DMS153 (cell line): ENCODE measurements at places on chromosomes 4 and X.

DNA sequence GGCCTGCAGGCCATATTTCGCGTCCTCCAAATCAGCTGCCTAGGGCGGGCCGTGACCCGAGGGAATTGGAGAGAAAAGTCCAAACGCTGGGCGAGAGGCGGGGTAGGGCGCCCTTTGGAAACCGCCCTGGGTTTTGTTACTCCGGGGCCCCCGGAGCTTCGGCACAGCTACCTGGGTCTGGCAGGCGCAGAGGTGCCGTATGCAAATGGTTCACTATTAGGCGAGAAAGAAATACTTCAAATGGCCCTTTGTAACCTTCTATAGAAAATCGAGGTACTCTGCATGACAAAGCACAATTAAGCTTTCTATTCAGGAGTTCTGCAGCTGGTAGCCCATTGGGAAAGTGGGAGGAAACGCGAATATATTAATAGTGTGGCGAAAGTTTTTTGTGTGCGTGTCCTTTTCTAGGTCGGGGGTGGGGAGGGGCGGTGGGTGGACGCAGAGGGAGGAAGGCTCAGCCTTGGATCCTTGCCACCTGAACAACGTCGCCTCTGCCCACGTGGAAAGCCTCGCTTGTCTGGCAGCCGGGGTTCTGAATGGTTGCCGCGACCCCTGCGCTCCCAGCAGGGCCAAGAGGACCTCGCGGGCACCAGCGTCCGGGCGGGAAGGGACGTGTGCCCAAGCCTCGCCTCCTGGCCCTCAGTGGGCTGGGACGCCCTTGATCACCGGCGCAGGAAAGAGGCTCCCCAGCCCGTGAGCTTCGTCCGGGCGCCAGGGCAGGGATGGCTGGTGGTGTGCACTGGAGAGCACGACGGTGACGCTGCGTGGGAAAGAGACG is 9.5 kb downstream of the GSX2 start:
- no peak for DNase-seq

DNA sequence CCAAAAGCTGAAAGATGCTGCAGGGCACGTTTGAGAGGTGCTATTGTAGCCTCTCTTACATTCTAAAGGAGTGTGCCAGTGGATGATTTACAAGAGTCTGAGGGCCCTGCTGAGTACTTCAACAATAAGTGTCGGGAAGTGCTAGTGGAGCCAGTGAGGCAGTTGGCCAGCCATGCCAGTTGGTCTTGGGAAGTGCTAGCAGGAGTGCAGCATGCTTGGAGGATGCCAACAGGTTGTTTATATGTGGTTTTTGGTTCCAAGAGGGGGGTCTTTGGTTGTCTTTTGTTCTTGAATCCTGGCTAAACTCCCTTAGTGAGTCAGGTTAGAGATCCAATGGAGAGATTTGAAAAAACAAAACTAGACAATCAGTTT is 335.3 kb downstream of the PABPC4L start:
- no peak for DNase-seq

GRCh38 chrX:70549429-70549828 is 104.8 kb downstream of the DLG3 start:
- DNase-seq = no peak

- no peak for DNase-seq
Observed at GRCh38 chr4:89300499-89300898, 7.1 kb downstream of the GPRIN3 start.

DNA sequence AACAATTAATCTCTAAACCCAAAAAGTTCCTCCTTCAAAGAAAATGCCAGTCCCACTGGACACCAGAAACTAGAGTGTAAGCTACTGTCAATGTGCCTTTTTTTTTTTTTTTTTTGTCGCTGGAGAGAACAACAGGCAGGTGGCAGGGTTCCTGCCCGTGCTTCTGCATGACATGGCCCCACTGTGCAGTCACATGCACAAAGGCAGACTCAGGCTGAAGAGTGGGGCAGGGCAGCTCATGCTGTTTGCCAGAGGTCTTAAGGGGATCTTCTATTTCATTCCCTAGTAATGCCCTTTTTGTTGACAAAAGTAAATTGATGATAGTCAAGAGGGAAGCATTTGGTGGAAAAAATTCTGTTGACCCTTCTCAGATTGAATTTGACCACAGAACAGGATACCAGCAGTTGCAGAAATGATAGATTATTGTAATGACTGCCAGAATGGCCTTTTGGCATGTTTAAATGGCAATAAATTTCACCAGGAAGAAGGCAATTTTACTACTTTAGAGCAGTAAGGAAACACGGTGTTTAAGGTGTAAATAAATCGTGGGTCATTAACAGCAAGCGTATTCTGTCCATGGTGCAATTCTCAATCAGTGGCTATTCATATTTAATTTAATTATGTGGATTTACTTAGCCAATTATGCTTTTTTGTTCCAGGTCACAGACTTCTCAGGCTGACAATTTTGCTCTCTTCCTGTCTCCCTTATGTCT is 80.9 kb downstream of the NKX6-1 start:
- DNase-seq = peak; percentile 92

GRCh38 chr4:128812442-128813235 is 3.1 kb downstream of the JADE1 start:
- peak; percentile 42 for DNase-seq

- no peak for DNase-seq
Observed at GRCh38 chrX:72269671-72270251, 7.3 kb downstream of the RPS4X start.

- DNase-seq = no peak
Observed at GRCh38 chr4:6320663-6321062, 51.0 kb downstream of the WFS1 start.

GRCh38 chr4:162894387-162894786 is 272.3 kb downstream of the NAF1 start:
- DNase-seq = no peak

DNA sequence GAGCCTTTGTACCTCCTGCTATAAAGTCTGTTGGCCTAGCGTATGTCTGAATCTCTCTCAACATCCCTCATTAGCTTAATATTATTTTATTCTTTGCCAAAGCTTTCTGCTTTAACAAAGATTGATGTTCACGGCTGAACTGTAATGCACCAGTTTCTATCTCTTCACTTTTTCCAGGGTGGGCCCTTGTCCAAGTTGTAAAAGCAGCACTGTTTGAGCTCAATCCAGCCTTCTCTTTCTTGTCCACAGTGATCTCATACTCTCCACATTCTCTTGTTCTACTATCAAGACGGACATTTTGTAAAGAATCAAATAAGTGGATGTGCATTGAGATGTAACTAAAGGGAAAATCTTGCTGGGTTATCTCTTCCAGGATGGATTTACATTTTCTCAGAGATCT is 34.4 kb upstream of the RTL3 start:
- DNase-seq = no peak

DNA sequence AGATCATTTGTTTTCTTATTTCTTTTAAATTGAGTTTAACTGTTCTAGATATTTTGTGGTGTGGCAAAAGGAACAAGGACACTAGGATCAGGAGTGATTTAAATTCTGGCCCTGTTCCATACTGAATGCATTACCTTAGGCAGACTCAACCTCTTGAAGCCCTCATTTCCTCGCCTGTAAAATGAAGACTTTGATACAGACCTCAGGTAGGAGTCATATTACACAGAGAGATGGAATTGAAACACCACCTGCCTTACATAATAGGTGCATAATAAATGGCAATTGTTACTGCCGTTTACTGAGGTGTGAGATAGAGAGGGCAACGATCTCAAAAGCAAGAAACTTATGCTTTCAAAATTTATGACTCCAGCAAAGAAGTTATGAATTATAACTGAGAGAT is 28.2 kb upstream of the RASSF6 start:
- DNase-seq = peak; percentile 93

DNA sequence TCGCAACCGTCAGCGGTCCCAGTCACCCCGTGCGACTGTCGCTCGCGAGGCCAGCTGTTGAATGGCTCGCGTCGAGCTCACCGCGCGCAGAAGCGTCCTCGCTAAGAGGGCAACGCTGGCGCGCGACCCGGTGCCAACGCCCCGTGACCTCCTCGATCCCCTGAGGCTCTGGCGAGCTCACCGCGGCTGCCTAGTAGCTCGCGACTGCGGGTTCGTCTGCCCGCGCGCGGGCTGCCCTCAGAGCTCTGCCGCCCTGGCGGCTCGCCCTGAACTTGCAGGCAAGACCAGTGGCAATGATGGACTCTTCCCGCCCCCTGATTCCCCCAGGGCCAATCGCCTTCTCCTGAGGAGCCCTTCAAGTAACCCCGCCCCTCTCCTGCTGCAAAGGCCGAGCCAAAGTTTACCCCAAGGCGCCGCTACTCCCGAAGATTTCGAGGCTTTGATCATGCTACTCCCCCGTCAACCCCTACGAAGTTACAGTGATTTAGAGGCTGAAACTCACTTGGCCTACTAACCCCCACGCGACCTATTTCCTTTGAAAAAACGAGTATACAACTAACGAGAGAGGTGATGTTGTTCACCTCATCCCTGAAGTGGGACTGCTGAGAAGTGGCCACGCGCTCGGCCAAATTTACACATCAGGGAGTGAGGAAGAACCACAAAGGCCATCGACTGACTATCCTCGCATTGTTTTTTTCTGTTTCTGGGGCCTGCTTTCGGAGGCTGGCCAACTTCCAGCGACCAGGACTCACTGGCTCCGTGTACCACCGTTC is 37.5 kb downstream of the PGRMC1 start:
- no peak for DNase-seq

GRCh38 chrX:97806946-97807345 is 923.2 kb downstream of the RPA4 start:
- no peak for DNase-seq

DNA sequence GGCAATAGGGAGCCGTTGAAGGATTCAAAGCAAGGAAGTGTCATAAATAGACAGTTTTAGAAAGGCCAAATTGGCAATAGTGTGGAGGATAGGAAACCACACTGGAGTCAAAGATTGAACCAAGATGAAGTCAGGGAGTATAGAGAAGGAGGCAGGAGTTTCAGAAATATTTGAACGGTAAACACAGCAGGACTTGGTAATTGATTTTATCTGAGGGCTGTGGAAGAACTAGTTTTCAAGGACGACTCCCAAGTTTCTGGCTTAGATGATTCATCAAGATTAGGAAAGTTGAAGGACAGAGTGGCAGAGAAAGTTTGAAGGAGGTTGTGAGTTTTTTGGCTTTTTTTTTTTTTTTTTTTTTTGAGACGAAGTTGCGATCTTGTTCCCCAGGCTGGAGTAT is 11.5 kb upstream of the TMEM31 start:
- no peak for DNase-seq

GRCh38 chr4:184331268-184331995 is 113.8 kb upstream of the ENPP6 start:
- DNase-seq = peak; percentile 90

DNA sequence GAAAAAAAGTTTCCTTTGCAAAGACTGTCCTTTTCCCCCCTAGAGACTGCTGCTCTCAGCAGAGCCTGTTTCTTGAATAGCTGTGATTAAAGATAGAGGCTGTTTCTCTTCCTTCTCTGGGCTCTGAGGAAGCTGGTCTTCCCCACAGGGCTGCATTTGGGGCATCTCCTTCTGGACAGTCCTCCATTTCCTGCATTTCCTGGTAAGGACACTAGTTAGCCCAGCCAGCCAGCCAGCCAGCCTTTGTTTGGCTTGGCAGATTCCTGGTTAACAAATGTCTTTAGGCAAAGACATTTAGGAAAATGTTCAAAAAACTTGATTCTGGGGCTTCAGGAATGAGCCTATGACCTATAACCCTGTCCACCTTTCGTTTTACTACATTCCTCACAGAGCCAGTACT is 34.0 kb upstream of the PLAC1 start:
- no peak for DNase-seq

- DNase-seq = no peak
Observed at GRCh38 chrX:48530736-48531135, 8.8 kb upstream of the TBC1D25 start.

- no peak for DNase-seq
Observed at GRCh38 chr4:171983935-171984805, 171.0 kb downstream of the GALNTL6 start.

DNA sequence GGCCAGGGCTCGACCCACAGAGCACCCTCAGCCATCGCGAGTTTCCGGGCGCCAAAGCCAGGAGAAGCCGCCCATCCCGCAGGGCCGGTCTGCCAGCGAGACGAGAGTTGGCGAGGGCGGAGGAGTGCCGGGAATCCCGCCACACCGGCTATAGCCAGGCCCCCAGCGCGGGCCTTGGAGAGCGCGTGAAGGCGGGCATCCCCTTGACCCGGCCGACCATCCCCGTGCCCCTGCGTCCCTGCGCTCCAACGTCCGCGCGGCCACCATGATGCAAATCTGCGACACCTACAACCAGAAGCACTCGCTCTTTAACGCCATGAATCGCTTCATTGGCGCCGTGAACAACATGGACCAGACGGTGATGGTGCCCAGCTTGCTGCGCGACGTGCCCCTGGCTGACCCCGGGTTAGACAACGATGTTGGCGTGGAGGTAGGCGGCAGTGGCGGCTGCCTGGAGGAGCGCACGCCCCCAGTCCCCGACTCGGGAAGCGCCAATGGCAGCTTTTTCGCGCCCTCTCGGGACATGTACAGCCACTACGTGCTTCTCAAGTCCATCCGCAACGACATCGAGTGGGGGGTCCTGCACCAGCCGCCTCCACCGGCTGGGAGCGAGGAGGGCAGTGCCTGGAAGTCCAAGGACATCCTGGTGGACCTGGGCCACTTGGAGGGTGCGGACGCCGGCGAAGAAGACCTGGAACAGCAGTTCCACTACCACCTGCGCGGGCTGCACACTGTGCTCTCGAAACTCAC is 3.6 kb downstream of the MID1IP1 start:
- no peak for DNase-seq

- no peak for DNase-seq
Observed at GRCh38 chrX:78357342-78358055, 30.1 kb upstream of the CYSLTR1 start.

DNA sequence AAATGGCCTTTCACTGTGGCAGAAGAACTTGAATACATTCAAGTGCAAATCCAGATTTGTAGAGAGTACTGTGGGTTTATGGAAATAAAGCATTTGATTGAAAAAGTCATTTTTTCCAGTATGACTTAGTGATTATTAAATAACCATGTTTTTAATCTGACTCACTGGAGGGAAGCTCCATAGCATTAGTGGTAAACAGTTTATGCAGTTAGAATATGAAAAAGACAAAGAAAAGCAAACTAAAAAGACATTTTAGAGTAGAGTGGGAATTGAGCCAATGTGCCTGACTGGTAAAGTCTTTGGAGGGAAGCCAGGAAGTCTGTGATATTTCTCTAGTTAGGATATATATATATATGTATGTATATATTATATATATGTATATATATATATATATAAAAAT is 53.4 kb downstream of the FAT4 start:
- DNase-seq = no peak

GRCh38 chr4:52107745-52108144 is 56.6 kb downstream of the SPATA18 start:
- DNase-seq = no peak

DNA sequence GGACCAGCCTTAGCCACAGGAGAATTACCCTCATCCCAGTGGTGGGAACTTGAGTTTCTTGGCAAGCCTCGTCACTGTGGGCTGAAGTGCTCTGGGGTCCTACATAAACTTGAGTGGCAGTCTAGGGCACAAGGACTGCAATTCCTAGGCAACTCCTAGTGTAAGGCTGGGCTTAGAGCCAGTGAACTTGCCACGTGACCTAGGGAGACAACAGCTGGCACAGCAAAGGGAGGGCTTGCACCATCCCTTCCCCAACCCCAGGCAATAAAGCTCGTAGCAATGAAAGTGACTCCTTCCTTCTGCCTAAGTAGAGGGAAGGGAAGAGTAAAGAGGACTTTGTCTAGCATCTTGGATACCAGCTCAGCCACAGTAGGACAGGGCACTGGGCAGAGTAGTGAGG is 81.8 kb downstream of the TEX11 start:
- DNase-seq = no peak
